ENCODE measurements at places on chromosomes 5 and 9.

DNA sequence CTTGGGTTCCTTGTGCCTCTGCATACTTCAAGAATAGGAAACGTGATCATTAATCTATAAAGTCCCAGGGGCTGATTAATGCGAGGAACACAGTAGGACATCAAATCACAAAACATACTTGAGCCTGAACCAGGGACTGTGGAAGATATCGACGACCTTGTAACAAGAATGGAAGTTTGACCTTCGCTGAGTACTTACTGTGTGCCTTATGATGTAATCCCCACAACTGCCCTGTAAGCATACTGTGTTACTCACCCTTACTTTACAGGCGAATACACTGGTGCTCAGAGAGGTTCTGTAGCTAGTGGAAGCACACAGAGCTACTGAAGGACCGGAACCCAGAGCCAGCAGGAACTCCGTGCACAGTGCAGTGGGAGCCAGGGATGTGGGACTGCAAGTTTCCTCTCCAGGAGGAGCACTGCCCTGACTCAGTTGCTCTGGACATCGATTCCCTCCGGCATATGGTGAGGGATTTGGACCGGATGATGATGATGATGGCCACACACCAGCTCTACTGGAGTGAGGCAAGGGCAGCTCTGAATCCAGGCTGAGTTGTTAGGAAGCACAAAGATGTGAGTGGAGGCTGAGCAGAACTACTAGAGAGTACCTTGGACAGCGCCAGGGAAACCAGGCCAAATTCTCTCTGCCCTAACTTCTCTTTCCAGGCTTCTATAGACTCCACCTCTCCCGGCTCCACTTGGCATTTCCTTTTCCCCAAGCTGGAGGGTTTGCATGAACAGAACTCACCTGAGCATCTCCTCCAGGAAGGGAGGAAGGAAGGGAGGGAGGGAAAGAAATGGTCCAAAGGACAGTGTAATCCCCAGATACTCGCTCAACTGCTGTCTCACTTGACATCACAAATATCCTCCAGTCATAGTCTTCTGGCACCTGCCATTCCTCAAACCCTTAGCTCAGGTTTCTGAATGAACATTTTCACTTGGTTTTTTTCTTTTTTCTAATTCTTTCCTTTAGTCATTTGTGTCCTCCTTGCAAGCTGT is 1.5 kb upstream of the GABBR2 start:
- DNase-seq = no peak

DNA sequence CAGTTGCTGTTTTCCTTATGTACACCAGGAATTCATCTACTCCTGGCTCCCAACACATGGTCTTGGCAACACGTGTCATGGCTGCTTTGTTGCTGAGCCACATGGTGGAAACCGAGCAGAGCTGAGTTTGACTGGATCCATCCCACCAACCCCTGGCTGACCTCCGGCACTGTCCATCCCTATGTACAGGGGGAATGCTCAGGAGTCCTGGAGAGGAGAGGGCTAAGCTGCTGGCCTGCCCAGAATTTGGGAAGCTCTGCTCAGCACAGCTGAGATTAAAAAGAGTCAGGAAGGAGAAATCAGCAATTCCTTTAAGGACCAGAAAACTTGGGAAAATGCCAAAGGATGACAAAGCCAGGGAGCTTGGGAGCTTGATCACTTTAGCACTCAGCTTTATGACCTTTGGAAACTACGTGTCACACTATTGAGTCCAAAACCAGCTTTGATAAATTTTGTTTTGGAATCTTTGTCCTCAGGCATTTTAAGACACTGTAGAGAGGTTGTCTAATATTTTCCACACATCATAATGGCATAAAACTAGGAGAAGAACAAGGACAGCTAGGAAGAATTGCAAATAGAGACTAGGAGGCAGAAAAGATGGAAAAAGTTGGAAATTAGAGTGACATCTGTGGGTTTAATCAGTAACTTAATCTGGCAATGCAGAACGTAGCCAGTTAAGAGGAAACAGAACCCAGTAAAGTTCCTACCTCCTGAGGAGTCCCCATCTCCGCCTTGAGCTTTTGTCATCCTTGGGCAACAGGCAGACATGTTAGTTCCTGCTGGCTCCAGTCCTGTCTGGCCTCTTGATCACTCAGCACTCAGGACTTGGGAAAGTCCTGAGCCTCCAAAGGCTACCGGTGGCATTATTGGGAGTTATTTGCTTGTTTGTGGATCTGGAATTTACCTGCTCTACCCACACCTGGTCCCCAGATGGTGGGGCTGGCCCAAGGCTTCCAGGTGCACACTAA is 62.5 kb upstream of the PLPP1 start:
- DNase-seq = no peak

GRCh38 chr9:134486596-134486995 is 155.0 kb upstream of the COL5A1 start:
- DNase-seq = no peak

DNA sequence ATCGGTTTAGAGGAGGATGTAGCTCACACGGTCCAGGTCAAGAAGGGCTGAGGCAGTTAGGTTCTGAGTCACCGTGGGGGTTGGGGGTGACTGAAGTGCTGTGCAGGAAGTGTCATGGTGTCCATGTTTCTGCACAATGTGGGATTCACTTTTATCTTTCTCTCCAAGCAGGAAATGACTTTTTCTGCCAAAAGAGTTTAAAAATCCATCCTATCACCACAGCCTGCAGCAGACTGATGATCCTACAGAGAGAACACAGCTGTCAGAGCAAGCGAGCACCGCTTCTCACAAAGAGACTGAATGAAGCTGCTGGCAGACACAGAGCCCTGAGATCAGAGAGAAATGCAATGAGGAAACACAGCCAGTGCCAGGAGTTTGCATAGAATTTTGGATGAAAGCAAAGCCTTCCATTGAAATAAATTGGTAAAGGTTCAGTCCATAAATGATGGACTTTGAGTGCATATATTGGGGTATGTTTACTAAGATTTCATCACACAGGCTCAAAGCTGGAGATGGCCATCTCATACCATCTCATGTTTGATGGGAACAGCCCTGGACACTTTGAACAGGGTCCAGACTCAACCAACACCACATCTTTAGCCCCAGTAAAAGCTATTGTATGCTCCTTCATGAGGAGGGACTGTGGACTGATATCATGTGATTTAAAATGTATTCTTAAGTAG is 213.9 kb upstream of the FBXL7 start:
- DNase-seq = no peak

GRCh38 chr5:142171270-142171669 is 62.7 kb downstream of the NDFIP1 start:
- no peak for DNase-seq

- DNase-seq = no peak
Measured at GRCh38 chr5:32069396-32069795, 104.7 kb downstream of the GOLPH3 start.

DNA sequence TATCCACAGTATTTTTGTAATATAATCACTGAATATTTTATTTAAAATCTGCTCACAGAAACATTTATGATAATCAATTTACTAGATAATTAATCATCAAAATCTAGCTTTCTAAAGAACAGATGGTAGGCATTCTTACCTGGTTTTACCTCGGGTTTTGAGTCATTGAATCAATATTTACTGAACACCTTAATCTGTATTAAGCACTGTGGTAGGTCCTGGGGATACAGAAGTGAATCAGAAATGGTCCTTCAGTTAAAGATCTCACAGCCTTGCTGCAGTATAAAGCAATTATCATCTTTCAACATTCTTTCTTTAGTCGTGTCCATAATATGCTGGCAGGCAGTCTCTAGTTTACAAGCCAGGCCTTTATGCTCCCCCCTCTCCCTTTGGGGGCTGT is 2.0 kb upstream of the MEIKIN start:
- DNase-seq = no peak

- no peak for DNase-seq
Measured at GRCh38 chr5:2998106-2998505, 246.6 kb upstream of the IRX2 start.

GRCh38 chr9:127444921-127445850 is 6.0 kb downstream of the RPL12 start:
- no peak for DNase-seq

DNA sequence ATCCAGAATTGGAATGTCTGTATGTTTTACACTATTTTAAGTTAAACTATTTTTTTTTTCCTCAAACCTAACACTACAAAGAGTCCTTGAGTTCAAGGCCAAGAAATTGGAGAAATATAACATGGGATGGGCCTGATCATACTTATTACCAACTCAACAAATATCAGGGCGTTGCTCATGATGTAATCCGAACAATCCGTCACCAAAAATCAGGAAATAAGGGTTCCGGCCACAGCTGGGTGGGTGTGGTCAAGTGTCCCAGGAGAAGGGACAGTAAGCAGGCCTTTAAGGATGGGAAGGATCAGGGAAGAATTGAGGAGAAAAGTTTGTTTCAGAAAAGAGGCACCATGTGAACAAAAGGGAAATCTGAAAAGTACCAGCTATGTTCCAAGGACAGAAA is 29.8 kb downstream of the MED27 start:
- DNase-seq = no peak

GRCh38 chr5:35540002-35540401 is 77.7 kb upstream of the SPEF2 start:
- DNase-seq = no peak

DNA sequence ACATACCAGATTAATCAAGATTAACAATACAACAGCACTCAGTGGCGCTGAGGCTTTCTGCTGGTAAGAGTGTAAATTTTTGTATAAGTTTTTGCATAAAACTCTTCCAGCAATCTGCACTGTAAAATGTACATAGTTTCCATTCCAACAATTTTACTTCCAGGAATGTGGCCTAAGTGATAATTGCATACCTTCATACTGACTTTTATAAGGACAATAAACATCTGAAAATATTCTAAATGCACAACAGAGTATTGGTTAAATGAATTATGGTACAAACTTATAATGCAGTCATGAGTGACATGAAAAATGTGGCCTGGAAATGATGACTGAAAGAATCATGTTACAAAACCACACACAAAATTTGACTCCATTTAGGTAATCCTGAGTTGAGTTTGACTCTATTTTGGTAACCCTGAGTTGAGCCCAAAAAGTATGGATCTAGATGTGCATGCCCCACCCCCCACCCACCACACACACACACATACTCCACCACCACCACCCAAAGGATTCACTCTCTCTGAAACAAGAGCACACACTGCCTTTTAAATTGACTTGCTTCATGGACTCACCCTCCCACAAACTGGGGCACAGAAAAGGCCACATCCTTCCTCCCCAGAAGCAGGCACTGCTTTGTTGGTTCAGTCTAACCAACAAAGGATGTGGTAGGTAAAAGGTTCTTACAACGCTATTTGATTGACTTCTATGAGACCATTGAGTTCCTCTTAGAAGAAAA is 137.6 kb downstream of the SUSD1 start:
- no peak for DNase-seq

DNA sequence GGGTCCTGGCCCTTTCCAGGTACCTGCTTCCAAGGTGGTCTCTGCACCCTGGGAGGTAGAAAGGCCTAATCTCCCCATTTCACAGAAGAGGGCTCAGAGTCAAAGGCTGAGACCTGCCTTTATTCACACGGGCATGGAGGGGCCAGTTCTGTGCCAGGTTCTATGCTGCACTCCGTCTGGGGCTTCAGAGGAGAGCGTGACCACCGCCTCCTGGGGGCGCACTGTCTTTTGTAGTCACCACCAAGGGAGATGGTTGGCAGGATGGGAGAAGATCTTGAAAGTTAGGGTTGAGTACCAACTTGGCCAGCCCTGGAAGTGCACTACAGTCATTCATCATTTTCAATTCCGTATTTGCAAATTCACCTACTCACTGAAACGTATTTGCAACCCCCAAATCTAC is 23.7 kb upstream of the PRDM12 start:
- DNase-seq = no peak

DNA sequence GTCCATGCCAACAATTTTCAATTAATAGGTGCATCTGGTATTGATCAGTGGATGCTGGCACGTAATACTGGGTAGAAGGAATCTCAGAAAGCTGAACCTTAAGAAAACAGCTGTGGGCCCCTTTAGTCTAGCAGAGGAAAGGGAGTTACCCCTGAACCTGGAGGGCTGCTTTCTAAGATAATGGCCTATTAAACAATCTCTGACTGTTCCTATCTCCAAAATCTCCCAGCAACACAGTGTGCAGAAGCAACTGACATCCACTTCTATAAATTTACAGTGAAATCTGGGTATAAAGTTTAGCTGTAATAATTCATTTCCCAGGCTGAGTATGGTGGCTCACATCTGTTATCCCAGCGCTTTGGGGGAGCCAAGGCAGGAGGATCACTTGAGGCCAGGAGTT is 198.8 kb downstream of the MAPKAP1 start:
- DNase-seq = no peak

DNA sequence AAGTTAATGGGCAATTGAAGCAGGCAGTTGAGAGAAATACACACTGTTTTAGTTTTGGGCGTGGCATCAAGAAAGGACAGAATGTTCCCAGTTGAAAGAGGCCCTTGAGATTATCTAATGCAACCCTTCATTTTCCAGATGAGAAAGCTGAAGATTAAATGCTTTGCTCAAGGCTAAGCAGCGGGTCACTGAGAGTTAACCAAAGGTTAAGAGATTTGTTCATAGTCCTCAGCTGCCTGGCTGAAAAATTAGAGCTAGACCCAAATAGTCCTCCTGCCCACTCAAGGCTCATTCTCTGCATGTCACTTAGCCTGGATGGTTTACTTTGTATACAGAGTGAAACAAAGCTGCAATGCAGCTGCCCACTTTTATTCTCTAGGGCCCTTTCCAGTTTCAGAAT is 46.7 kb upstream of the MAMDC2 start:
- DNase-seq = no peak

GRCh38 chr9:23321049-23321448 is 505.0 kb downstream of the ELAVL2 start:
- no peak for DNase-seq

GRCh38 chr5:85017261-85017660 is 632.6 kb upstream of the EDIL3 start:
- DNase-seq = no peak

DNA sequence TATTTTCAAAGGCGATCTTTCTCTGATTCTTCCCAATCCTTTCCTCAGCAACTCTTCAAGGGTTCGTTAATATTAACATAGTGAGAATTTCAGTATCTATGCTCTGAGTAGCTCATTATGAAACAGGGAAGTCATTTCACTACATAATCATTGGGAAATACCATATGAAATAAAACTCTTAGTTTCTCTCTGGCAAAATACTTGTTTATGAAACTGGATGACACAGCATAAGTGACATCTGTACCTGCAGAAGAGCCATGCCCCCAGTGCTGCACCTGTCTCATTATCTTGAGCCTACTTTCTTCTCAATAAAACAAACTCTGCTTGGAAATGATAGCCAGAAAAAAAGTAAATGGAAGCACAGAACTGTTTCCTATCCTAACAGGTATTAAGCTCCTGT is 33.8 kb upstream of the OTULIN start:
- no peak for DNase-seq

All from D721Med (cell line).